ENCODE measurements at places on chromosomes 16 and 17.

GRCh38 chr16:80924372-80924978 lies 82.2 kb downstream of the CMC2 start:
- no peak for DNase-seq

DNA sequence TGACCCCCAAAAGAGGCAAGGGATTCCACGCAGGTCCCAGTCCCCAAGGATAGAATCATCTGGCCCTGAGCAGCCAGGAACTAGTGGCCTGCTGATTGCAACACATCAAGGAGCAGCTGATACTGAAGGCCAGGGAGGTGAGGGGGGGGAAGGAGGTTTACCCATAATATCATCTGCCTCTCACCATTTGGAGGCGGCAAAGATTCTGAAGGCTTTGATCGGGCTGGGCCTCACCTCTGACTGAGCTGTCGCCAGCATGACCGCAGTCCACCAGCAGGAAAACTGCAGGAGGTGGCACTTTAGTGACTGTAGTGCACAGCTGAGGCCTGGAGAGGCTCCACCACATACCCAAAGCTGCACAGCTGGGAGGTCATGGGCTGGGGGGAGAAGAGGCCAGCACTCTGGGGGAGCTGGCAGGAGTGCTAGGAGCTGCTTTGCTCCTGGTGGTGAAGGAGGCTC lies 20.5 kb upstream of the ITGA3 start:
- no peak for DNase-seq

DNA sequence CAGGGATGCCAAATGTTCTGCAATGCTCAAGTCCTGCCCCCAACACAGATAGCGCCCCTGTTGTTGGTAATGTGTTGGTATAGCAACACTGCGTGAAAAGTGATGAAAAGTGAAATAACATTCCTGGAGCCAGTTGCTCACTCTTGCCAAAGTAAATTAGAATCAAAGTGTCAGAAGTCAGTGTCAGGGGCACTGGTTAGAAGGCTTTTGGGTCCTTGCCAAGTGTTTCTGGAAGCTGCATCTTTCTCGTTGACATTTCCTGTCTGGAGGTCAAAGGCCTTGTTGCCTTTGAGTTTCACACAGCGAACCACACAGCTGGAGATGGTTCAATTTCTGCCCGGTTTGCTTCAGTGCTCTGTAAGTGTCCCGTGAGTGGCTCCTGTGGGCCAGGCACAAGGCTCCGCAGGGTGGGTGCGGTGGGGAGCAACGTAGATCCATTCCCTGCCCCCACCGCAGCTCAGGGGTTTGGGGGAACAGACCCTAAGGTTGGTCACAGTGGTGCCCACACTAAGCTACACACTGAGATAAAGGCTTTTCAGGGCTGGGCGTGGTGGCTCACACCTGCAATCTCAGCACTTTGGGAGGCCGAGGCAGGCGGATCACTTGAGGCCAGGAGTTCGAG lies 3.6 kb upstream of the SLC16A5 start:
- peak; percentile 61 for DNase-seq

- DNase-seq = no peak
Observed at GRCh38 chr16:12406158-12406557, 397.5 kb downstream of the CPPED1 start.

DNA sequence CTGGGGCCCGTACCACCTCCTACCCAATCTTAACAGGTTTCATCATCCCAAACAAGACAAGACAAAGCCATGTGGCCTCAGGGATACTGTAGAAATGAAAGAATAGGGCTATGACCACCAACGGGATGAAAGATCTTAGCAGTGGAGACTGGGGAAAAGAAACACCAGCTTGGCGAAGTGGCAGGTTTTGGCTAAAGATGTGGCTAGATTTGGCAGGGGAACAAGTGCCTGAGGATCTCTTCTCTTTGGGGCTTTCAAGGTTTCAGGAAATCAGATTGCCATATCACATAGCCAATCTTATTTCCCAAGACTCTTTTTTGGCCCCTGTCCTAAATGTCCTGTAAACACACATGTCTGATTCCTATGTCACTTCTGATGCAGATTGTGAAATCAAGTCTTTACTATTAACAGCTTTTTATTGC lies 6.9 kb downstream of the KRT24 start:
- DNase-seq = no peak

DNA sequence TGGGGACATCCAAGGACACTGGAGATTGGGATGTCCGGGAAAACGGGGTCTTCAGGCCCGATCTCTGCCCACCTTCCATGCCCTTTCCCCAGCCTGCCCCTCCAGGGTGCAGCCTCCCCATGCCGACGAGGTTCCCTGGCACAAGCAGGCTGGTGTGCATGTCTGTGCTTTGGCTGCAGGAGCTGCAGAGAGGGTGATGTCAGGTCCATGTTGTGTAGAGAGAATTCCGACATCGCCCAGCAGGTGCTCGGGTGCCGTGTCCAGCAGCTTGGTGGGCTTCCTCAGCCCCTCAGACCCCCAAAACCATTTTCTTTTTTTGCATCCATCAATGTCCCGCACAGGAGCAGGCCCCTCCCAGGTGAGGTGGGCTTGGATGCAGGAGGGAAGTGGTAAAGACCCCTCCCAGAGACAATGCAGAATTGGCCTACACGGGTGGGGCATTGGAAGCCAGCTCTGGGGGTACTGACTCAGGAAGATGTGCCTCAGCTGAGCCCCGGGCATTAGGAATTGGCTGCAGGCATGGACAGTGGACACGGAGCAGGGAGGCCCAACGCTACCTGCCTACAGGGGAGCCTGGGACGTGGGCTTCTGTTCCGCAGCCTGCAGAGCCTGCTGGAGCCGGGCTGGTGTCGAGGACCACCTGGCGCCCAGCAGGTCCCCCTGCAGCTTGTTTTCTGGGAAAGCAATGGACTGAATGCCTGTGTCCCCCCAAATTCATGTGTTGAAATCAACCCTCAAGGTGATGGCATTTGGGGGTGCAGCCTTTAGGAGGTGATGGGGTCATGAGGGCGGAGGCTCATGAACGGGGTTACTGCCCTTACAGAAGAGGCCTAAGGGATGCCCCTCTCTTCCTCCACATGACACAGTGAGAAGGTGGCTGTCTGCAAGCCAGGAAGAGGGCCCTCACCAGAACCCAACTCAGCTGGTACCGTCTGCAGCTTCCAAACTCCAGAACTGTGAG lies 97.5 kb downstream of the METRNL start:
- DNase-seq = no peak

DNA sequence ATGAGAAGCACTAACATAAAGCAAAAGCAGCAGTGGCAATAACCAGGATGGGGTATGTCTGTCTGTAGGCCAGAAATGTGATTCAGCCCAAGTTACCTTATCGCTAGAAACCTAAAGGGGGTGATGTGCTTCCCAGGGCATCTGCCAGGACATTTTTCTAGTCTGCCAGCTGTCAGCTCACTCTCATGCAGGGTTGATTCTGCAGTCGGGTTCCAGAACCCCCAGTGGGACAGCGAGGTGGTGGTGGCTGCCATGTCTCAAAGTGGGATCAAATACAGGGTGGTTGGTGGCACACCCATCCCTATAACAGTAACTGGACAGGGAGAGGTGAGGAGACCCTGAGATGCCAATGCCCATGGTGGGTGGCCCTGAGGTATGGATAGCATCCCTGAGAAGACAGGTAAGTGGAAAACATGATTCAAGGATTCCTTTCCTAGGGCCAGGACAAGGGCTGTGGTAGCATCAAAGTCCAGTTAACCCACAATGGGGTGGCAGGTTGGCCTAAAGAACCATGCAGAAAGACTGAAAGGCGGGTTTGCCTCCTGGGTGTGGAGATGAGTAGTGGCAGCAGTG lies 84.3 kb downstream of the TNFRSF13B start:
- no peak for DNase-seq

DNA sequence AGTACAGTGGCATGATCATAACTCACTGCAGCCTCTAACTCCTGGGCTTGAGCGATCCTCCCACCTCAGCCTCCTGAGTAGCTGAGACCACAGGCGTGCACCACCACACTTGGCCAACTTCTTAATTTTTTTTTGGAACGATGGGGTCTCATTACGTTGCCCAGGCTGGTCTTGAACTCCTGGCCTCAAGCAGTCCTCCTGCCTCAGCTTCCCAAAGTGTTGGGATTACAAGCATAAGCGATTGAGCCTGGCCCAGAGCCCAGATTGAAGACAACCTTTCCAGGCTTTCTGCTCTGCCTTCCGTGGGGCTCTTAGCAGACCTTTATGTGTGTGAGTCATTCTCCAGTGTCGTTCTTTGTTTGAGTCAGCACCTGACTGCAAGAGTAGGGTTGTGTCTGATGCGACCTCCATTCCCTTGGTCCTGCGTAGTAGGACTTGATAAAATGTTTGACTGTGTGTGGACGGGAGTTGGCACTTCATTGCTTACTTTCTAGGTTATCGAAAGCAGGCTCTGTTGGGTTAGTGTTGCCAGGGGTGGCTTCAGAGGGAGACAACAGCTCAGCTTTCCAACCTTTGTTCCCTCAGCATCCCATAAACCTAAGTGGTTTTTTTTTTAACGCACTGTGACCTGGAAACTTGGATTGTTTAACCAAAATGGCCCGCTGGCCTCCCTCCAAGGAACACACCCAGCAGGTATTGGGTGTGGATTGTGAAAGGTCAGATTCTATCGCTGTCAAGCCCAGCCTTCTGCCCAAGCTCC lies 26.4 kb downstream of the EEF2K start:
- DNase-seq = no peak

DNA sequence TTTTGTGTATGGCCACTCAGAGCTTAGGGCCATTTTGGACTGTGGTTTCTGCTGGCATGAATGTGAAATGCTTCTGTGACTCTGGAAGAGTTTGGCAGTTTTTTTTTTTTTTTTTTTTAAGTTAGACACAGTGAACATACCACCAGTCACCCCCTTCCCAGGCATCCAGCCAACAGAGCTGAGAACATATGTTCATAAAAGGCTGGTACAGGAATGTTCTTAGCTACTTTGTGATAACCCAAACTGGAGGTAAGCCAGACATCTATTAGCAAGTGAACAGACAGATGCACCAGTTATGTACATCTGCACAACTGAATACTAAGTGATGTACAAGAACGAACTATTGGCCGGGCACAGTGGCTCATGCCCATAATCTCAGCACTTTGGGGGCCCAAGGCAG lies 92.7 kb downstream of the ABCC1 start:
- no peak for DNase-seq

Data from brain pericyte (primary cell).